ENCODE measurements at places on chromosomes 2 and 18.
A peak's percentile ranks its signal among the peaks of the same experiment; 100 is the strongest.

DNA sequence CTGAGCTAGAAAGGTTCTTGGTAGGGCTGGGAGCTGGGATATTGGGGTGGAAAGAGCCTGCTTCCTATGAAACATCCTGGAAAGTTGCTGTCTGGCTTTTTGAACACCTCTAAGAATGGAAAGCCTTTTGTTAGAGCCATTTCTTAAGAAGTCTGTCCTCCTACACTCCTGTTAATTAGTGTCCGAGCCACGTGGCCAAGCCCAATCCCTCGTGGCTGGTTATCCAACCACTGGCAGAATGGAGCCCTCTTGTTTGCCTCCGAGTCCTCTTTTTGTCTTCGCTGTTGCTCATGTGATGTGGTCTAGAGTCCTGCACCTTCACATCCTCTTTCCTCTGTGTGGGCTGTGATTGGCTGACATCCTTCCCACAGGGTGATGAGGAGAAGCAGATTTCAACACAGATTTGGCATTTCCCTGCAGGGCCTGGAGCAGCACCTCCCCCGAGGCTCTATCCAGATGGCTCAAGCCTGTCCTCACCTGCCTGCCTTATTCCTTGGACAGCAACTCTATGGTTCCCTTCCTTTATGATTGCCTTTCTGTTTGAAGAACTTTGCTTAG lies 8.2 kb upstream of the TOGARAM2 start:
- DNase-seq, result no peak

GRCh38 chr18:68436485-68436884 lies 278.4 kb downstream of the TMX3 start:
- DNase-seq, result no peak

DNA sequence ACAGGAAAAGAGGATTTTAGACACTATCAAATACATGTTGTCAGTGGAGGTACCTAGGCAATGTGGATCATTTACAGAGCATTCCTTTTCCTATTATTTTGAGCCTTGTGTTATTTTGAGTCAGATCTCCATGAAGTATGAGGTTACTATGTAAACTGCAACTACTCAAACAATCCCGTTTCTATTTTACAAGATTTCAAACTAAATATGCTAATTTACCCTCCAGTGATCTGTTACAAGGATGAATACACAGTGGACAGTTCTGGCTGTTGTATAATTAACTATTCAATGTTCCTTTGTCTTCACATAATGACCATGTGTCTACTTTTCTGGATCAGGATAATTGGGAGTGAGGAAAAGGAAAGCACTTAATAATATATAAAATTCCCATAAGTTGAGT lies 4.6 kb downstream of the HOXD1 start:
- DNase-seq, result no peak

- no peak for DNase-seq
These were observed 61.6 kb downstream of the MEP1B start for GRCh38 chr18:32251466-32251865.

DNA sequence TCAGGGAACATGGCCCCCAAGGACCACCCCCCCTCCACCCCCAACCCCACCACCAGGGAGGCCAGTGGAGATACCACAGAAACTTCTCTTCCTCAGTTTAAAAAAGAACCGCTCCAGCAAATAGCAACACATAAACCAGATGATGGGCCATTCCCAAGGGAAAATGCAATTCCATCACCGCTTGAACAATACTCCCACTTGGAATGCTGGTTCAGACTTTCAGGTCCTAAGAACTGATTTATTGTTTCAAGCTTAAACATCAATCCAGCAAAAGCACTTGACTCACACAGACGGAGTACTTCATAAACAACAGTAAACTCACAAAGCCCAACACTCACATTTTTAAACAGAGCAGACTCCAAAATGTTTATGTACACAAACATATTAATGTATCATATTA lies 6.9 kb downstream of the HDAC4 start:
- no peak for DNase-seq

DNA sequence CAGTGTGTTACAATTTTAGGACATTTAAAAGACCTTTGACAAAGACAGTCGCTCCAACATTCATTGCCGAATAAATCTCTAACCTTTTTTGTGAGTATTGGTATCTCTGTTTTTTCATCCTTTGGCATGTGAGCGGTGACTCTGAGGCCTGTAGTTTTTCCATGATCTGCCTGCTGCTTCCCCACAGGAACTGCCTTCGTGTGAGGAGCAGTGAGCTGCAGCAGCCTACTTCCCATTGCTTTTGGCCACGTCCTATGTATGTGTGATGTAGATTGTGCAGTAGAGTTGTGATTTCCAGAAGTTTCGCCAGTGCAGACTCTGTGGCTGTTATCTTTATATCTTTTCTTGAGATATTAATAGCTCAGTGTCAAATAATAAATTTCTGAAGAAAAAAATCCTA lies 79.8 kb downstream of the UGGT1 start:
- no peak for DNase-seq

- DNase-seq, result no peak
These were observed 29.8 kb upstream of the MRPL33 start for GRCh38 chr2:27741673-27742072.

GRCh38 chr2:207746131-207746530 lies 23.6 kb downstream of the FZD5 start:
- peak; percentile 66 for DNase-seq

DNA sequence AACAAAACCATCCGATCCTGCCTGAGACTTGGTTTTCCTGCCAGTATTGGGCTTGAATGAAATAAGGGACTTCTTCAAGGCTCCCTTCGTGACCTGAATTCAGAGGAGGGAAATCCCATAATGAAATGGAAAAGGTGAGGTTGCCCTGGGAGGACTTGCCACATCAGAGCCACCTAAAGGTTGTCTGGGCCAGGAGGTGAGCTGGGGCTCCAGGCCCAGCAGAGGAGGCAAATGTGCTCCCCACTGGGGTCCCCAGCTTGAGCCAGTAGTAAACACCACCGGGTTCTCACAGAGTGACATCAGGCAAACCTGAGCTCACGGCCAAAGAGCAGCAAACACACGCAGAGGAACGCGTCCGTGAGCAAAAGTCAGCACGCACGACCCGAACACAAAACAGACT lies 28.6 kb upstream of the CTDP1 start:
- DNase-seq, result no peak

- no peak for DNase-seq
These were observed 139.0 kb downstream of the CELF4 start for GRCh38 chr18:37426586-37426985.

- DNase-seq, result no peak
These were observed 34.1 kb downstream of the NOL10 start for GRCh38 chr2:10655499-10656225.

DNA sequence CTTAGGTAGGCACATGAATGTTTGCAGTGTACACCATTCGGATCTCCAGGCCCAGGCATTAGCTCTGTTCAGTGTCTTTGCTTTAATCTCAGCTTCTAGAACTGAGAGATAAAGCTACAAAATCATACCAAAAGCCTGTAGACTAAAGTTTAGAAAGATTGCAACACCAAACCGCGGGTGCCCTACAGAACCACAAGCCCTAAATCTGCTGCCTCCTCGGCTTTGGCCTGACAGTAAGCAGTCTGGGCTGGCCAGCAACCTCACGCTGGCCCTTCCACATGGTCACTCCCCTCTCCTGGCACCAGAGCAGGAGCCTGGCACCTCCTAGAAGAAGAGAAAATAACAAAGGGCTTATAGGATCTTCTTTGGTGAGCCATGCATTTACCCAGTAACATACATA lies 8.9 kb upstream of the OSR1 start:
- no peak for DNase-seq

GRCh38 chr18:73365018-73365417 lies 497.2 kb upstream of the NETO1 start:
- DNase-seq, result no peak

DNA sequence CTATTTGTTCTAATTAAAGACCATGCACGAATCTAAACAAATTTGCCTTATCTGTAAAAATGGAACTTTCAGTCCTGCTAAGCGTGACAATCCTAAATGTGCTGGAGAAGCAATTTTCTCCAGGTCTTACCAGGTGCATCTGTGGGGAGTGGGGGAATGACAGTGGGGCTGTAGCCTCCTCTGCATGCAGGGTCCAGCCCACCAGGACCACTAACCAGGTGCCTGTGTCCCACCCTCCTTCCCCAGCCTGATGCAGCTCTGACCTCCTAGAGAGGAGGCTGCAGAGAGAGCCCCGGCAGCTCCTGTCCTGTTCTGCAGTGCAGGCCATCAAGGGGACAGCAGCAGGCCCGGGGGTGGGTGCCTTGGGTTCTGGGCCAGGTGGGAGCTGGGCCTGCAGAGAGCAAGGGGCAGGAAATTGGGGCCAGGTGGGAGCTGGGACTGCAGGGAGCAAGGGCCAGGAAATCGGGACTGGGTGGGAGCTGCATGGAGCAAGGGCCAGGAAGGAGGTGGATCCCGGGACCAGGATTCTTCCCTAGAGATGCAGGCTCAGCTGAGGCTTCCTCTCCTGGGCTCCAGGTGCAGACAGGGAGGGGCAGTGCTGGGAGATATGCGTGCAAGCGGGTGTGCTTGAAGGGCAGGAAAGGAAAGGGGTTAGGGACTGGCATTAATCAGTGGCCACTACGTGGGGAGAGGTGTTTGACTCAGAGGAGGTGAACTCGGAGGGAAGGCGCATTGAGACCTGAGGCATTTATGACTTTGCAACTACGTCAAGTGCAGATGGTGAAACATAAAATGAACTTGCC lies 185.3 kb downstream of the ANKRD30B start:
- no peak for DNase-seq

- DNase-seq, result no peak
These were observed 48.3 kb downstream of the TRIB2 start for GRCh38 chr2:12764849-12765605.

DNA sequence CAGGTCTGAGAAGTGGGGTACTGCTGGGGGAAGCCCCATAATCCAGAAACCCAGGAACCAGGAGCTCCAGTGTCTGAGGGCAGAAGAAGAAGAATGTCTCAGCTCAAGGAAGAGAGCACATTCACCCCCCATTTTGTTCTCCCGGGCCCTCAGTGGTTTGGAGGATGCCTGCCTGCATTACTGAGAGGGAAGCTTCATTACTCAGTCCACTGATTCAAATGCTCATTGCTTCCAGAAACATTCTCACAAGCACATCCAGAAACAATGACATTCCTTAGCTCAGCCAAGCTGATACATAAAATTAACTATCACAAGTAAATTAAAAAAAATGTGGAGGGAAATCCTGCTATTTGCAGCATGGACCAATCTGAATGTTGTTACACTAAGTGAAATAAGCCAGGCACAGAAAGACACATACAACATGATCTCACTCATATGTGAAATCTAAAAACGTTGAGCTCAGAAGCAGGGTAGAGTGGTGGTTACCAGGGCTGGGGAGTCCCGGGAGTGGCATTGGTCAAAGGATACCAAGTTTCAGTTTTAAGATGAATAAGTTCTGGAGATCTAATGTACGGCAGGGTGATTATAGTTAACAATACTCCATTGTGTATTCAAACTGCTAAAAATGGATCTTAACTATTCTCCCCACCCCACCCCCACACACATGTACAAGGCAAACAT lies 459.3 kb downstream of the GALR1 start:
- no peak for DNase-seq

- DNase-seq, result no peak
These were observed 47.6 kb downstream of the G6PC2 start for GRCh38 chr2:168948621-168949212.

DNA sequence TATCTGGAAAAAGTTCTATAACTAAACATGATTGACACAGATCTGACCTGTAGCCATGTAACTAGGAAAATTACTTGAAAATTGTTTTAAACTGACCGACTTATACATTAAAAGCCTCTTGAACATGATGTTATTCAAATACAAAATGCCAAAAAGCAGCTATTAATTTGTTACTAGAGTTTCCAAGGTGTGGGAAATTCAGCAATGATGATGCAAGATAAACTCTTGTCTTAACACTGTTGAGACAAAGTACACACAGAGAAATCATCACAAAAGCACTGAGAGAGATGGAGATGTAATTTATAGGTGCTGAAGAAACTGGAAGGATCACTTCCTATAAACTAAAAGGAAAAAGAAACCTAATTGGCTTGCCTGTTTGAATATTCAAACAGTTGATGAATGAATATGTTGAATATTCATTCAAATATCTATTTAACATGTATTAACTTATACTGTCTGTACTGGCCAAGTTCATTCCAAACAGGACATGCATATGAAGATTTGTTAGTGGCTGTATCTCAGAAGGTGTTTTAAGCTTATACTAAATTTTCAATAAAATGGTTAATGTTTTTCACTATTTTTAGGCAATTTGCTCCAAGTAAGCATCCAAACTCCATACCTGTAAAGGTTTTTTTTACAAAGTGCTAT lies 34.6 kb upstream of the WDR75 start:
- DNase-seq, result no peak

- no peak for DNase-seq
These were observed 38.0 kb upstream of the YWHAQ start for GRCh38 chr2:9668687-9669345.

- DNase-seq, result no peak
These were observed 32.7 kb upstream of the AFTPH start for GRCh38 chr2:64491426-64491825.

GRCh38 chr2:39696838-39697237 lies 31.1 kb downstream of the TMEM178A start:
- DNase-seq, result no peak

GRCh38 chr18:805008-805754 lies 6.9 kb downstream of the YES1 start:
- no peak for DNase-seq

DNA sequence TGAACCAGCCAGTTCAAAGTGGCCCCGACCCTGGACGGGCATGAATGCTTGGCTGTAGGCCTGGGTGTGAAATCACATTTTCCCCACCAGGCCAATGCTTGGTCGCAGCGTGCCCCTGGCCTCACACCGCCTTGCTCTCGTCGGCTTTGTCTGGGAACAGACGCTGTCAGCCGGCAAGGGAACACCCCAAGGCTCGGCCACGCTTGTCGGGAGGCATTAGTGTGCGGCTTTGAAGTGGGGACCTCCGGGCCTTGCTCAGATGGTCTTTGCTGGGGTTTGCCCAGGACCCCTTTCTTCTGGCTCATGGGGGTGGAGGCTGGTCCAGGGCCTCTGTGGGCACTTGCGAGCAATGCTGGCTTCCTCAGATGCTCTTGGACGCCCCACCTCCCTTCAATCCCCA lies 79.1 kb downstream of the INHBB start:
- no peak for DNase-seq

DNA sequence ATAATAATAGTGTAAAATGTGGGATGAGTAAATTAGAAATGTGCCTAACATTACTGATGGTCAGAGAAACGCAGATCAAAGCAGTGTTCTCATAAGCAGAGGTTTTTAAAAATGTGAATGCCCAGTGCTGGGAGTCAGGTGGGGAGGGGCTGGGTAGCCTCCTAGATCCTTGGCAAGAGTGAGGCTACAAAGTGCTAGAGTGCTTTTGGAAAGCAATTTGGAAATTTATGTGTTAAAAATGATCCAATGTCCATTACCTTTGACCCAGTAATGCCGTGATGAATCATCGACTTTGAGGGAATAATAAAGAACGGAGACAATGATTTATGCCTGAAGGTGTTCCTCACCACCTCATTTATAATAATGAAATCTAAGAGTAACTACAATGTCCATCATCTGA lies 44.9 kb upstream of the TWIST2 start:
- DNase-seq, result no peak

- no peak for DNase-seq
These were observed 273.5 kb upstream of the MMADHC start for GRCh38 chr2:149861034-149861433.
